ENCODE measurements at places on chromosomes 13 and 19.

DNA sequence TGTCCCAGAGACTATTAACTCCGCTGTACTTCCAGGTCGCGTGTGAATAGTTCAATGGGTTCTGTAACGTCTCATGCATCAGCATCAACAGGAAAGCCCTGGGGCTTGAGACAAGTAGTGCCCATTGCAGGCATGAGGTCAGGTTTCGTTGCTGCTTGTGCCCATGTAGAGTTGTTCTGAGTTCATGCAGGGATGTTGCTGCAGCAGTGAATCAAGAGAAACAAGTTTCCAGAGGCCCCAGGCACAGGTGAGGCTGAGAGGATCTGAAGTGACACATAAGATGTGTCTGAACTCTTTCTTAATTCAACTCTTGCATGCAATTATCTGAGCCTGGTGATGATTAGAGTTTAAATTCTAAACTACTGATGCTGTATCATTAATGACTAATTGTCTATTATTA is 8.6 kb upstream of the ZNF283 start:
- DNase-seq: no peak

- no peak for DNase-seq
Observed at GRCh38 chr13:29522044-29522685, 73.3 kb downstream of the SLC7A1 start.

GRCh38 chr13:50236898-50237318 is 221.7 kb downstream of the KCNRG start:
- DNase-seq: no peak

- DNase-seq: no peak
Observed at GRCh38 chr19:10520652-10521318, 3.5 kb upstream of the S1PR5 start.

GRCh38 chr19:8206147-8207087 is 2.8 kb upstream of the CERS4 start:
- DNase-seq: no peak

DNA sequence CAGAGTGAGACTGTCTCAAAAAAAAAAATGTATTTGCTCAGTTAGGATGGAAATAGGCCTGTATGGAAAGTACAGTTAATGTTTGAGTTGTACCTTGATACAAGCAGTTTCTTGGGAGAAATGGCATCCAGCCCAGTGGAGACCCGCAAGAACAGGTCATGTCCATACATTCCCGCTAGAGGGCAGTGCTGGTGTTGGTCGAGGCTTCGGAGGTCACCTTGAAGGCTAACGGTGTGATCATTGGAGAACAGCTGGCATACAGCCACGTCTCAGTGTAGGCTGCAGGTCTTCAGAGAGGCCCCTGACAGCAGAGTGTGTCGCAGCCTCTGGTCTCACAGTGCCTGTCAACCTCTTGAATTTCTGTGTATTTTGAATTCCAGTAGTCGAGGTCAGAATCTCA is 7.5 kb downstream of the ZNF610 start:
- DNase-seq: no peak

DNA sequence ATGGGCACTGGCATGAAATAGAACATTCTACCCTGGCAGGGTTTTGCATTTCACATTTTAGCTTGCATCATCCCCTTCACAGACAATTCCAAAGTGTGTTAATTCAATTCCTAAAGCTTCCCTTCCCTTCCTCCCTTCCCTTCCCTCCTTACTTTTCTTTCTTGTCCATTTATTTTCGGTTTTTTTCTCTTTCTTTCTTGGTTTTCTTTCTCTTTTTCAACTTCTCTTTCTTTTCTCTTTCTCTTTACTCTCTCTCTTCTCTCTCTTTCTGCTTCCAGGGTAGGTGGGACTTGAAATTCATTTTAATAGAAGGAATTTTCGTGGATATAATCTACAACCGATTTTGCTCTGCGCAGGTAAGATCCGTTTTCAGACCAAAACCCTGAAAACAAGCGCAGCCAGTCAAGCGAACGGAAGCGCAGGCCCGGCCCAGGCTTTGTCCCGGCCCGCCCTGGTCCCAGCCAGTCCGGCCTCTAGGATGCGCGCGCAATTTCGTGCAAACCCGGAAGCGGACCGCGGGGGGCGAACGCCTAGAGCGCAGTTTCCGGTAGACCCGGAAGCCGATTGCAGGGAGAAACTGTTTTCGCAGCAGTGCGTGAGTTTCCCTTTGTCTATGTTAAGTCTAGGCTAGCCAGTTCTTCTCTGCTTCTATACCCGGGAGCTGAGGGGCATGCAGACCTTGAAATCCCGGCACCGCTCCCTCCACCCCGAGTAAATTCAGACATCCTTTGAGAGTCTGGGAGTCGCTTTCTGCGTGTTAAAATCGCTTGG is at the start of gene ZNF528:
TSS of gene ZNF528 (plus strand) at position 540 of the 771 bp plus-strand sequence. CDS start 4,165 bp downstream, outside the sequence.
- peak; percentile 92 for DNase-seq

DNA sequence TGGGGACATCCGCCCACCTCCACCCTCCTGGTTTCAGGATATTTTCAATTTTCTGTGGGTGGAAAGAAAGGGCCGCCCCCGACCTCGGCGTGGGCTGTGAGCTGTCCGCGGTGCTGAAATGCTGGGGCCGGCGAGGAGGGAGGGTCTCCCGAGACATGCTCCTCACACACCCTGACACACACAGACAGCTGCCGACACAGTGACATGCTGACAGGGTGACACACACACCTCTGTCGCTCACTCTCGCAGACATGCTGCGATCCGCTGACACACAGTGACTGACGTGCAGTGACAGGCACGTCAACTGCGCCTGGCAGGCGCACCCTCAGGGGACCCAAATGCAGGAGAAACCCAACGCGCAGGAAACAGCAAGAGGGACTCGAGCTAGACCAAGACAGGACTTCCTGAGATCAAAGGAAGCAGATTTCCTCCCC is 25.1 kb upstream of the MEIS3 start:
- no peak for DNase-seq

- DNase-seq: no peak
Observed at GRCh38 chr13:78603240-78603957, at the start of gene POU4F1. Gene POU4F1, minus strand, starts transcription at chr13:78603552. Its CDS starts 226 bp downstream, at chr13:78603326.

- DNase-seq: no peak
Observed at GRCh38 chr19:34490141-34490766, 8.7 kb downstream of the WTIP start.

DNA sequence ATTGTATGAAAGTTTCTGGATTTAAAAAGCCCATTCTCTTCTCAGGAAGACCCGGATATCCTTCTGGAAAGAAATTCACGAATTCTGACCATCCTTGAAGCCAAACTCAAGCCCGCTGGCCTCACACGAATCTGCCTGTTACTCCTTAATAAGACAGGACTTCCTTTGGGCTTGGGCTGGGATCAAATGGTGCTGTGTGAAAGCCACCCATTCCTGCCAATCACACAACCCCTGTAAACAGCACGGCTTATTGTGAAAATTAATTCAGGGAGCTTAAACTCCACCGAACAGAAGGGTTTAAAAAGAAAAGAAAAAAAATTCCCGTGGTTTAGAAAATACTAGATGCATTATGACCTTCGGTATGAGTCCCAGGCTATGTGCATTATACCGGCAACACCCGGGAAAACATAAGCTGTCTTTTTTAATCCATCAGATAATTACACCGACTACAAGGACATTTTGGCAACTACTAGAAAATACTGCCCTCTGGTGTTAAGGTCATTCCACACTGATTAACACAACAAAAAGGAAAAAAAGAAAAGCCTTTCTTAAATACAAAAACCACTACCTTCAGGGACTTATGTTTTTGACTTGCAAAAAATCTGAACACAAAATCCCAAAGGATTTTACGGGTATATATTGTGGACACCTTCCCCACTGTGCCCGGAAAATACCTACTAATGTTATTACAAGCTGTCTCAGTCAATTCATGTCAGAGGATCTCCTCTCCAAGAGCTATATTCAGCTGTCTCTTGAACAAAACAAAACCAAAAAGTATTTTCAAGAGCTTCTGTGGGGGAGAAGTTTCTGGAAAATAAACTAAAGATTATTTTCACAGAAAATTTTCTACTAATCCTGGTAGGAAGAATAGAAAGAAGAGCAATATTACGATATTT is 76.0 kb upstream of the LSM14A start:
- no peak for DNase-seq

DNA sequence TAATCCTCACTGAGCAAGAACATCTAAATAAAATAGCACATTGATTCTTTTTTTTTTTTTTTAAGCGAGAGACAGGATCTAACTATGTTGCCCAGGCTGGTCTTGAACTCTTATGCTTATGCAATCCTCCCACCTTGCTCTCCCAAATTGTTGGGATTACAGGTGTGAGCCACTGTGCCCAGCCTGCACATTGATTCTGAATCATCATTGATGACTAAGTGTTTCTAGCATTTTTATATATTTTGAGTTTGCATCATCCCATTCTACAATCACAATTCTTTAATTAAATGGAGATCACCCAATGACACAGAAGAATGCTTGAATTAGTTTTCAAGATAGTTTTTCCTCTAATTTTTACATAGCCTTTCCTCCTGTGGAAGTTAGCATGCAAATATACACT is 354.1 kb downstream of the KLF5 start:
- DNase-seq: no peak

DNA sequence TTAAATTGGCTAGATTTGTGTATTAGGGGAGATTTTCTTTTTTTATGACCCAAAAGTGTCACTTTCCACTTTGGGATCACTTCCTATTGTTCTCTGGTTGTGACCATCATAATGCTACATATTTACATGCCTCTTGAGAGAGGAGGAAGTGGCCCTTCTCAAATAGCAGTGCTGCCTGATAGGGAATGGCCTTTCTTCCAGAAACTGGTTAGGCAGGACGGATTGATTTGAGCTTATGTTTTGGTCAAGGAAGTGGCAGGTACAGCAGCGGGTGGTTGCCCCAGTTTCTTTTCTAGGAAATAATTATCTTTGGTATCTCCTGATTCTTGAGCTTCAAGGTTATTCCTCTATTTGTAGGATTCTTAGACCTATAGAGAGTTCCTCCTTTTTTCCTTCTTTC is 21.9 kb upstream of the WTIP start:
- no peak for DNase-seq

GRCh38 chr13:107119989-107120881 is 552.3 kb upstream of the ARGLU1 start:
- no peak for DNase-seq

DNA sequence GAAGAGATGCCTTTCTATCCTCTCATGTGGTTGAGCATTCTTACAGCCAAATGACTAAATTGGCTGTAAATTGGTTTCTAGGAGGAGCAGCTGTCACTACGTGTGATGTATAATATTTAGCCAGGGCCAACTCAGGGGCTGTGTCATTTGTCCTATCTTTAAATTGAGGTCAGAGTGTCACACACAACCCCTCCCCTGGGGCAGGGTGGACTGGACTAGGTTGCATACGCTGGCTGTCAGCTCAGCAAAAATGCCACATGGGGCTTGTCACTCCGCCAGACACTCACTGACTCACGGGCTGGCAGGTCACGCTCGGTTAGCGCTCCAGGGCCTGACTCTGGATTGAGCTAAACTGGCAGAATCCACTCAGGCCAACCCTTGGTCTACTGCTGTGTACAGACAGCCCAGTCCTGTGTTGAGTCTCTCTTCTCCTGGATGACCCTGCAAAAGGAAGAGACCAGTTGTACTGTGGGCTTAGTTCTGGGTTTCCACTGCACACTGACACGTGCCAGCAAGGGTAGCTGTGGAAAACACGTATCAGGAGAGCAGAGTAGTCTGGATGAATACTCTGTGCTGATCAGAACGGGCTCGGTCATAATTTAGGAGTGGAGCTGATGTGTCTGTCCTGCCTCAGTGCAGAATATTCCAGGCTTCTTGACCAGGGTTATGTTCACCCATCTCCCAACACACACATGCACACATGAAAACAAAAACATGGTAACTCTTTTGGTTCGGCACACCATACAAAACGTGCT is 29.1 kb downstream of the SHISA2 start:
- no peak for DNase-seq

- DNase-seq: no peak
Observed at GRCh38 chr13:62633448-62633847, 1217.8 kb upstream of the PCDH20 start.

DNA sequence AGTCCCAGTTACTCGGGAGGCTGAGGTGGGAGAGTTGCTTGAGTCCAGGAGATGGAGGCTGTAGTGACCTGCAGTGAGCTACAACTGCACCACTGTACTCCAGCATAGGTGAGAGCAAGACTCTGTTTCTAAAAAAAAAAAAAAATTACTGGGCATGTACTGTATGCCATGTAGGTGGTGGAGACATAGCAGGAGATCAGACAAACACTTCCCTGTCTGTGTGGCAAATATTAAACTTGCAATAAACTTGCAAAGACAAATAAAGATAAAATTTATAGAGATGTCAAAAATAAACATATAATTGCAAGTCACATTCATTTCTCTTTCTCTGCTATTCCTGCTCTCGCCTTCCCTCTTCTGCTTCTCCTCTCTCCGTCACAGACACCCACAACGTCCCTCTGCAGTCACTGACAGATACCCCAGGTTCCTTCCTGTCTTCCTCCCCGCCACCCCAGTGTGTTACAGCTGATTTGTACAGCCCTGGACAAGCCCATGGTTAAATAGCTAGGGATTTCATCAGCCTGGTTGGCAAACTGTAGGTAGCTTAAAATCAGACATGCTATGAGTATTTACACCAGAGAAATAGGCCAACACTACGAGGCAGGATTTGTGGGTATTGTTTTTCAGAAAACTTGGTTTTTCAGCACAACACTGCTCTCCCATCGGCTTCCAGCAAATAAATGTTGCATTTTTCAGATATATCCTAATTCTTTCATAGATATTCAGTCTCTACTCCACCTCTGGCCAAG is 1.3 kb upstream of the CD177 start:
- no peak for DNase-seq

DNA sequence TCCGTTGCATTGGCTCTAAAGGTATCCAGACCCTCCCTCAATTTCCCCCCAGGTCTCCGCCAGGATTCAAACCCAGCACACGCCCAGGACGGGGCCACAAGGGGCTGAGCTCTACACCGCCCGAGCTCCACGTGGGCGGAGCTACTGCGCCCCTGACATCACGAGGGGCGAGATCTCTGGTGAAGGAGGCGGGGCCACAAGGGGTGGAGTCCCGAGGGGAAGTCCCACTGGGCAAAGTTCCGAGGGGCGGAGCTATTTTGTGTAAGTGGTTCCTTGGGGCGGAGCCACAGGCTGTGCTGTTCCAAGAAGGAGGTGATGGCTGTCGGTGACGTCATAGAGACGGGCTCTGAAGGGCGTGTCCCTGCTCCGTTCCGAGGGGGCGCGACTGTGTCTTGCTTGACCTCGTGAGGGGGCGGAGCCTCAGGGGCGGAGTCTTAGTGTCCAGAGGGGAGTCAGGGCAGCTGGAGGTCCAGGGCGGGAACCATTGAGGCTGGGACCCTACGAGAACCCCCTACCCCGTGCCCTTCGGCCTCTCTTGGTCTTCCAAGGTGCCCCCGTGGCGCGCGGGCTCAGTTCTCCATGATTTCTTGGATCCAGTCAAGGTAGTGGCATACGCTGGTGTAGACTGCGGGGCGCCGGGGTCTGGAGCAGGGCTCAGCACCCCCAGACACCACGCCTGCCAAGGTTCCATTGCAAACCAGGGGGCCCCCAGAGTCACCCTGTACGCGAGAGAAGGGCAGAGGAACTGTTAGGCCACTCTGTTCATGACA is 1.3 kb upstream of the KLK8 start:
- DNase-seq: no peak

- no peak for DNase-seq
Observed at GRCh38 chr13:72523593-72523992, 203.8 kb downstream of the MZT1 start.

GRCh38 chr13:35159041-35159440 is 217.0 kb downstream of the NBEA start:
- DNase-seq: no peak

Data from stimulated activated CD8-positive, alpha-beta memory T cell treated with anti-CD3 and anti-CD28 coated beads, Interleukin-4, amount 100 ng/mL, for 4 hours (primary cell).